ENCODE measurements at places on chromosomes 4 and X. TPM values are rescaled to one million over a fixed set of nuclear protein-coding genes. Genes with fewer than 3 reads are reported as not detected.
A peak's percentile ranks its signal among the peaks of the same experiment; 100 is the strongest.

GRCh38 chrX:86930419-86930818 lies 587.2 kb upstream of the KLHL4 start:
- DNase-seq: no peak

SATL1 gene
- total RNA-seq: 0.32 TPM

EDNRA gene
- total RNA-seq: 0.55 TPM

- no peak for DNase-seq
Observed at GRCh38 chrX:2620576-2620975, 70.5 kb upstream of the CD99 start.

DNA sequence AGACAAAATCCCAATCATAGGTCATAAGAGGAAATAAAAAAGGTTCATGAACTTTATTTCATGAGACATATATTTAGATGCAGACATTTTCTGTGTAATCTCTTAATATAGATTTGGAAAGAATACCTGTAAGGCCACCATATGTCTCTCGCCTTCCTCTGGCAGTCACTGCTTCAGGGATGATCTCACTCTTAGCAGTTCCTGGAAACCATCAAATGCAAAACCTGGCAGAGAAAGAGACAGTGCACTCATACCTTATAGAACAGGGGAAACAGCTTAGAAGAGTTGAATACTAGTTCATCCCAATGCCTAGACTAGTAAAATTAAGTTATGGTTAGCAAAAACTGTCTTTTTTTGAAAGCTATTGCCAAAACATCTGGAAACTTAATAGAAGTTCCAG lies 243.3 kb downstream of the GASK1B start:
- no peak for DNase-seq

MAGEB17 gene
- total RNA-seq: 1.6 TPM

DNA sequence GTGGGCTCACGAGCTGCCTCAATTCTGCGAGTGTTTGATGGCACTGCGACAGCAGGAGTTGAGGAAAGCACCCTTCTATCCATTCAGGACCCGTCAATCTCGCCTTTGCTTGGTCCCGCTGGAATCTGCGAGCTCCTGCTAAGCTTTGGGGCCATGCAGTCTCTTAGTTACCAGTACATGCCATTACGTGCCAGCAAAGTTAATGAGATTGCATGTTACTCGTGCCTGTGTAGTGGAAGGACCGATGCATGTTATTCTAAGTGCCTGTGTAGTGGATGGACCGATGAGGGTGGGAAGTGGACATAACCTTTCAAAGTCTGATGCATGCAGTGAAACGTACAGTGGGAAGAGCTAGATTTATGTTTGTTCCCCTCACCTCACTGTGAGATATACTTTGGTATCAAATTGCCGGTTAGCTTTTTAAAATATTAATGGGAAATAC lies 569 bp downstream of the RPS3A start:
- DNase-seq: no peak

DNA sequence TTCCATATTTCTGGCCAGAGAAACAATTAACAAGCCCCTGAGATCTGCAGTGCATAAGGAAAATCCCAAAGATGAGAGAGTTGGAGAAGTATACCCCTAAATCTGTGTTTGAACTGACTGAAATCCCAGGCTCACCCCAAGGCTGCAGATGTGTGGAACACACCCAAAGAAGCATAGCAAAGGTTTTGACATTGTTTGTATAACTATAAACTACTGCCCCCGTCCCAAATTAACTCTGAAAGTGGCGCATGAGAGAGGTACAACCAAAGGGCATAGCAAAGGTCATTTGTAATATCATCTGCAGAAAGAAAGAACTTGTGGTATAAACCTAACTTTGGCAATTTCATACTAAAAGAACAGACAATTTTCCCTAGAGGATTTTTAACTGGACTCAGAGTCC lies 157.9 kb downstream of the DCAF12L1 start:
- no peak for DNase-seq

DNA sequence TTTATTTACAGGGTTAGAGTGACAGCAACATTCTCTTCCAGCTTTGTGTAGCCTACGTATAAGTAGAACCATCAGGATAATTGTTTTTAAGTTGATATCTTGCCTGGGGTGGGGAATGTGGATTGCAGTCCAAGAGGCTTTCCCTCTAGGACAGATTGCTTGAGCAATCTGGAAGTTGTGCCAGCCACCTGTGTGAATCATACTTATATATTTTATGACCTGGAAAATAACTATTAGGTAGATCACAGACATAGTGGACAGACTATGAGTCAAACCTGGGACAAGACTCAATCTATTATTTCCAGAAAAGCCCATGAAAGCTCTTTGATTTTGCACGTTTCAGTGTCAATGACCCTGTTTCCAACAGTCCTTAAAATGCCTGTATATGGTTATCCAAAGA lies 98.9 kb downstream of the TLL1 start:
- no peak for DNase-seq

F8 gene
- total RNA-seq: 4.5 TPM

DNA sequence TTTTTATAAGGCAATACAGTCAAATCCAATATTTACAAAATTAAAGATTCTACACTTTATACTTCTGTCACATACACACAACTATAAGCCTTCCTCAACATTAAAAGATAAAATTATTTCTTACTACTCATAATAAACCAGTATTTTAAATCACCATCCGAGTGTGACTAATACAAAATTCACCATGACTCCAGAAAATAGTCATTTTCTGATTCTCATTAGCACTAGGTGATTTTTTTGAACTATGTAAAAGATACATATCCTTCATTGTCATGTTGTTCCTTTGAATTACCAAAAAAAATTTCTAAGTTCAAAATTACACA lies 646 bp upstream of the SLC7A11 start:
- no peak for DNase-seq

DNA sequence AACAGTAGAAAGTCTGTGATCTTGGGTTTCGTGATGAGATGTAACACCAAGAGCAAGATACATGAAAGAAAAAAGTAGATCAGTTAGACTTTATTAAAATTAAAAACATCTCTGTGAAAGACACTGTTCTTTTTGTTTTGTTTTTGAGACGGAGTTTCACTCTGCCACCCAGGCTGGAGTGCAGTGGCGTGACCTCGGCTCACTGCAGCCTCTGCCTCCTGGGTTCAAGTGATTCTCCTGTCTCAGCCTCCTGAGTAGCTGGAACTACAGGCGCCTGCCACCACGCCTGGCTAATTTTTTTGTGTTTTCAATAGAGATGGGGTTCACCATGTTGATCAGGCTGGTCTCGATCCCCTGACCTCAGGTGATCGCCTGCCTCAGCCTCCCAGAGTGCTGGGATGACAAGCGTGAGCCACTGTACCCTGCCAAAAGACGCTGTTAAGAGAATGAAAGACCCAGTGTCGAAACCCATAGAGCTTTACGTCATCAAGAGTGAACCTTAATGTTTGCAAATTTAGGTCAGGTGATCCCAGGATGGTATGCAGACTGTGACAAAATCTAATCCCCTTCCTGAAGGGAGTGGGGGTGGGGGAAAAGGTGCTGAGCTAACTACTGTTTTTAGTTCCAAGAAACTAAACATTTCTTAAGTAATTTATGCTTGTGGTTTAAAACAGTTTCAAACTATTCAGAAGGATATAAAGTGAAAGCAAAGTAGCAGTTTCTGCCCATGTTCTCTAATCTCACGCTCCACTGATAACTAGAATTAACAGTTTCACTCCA lies 8.0 kb downstream of the OFD1 start:
- peak; percentile 15 for DNase-seq

GRCh38 chr4:182065255-182065654 lies 177.9 kb upstream of the TENM3 start:
- no peak for DNase-seq

KIAA1210 gene
- not detected for total RNA-seq

NMU gene
- 0.96 TPM for total RNA-seq

GRCh38 chr4:90486346-90486745 lies 359.2 kb downstream of the CCSER1 start:
- DNase-seq: no peak

- no peak for DNase-seq
Observed at GRCh38 chrX:3621414-3621813, 92.0 kb downstream of the PRKX start.

DNA sequence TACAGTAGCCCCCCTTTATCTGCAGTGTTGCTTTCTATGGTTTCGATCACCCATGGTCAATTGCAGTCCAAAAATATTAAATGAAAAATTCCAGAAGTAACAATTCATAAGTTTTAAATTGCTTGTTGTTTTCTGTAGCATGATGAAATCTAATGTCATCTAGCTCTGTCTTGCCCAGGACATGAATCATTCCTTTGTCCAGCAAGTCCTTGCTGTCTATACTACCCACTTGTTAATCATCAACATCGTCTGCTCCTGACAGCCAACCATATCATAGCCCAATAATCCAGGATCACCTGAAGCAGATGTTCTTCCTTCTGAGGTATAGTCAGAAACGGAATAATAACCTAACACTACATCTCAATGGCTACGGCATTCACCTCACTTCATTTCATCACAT lies 79.8 kb downstream of the ADAMTS3 start:
- no peak for DNase-seq

GRCh38 chr4:147222906-147223305 lies 258.0 kb upstream of the EDNRA start:
- DNase-seq: no peak

PLP1 gene
- 3.8 TPM for total RNA-seq

GRCh38 chr4:82104578-82104977 lies 269.2 kb downstream of the HNRNPD start:
- no peak for DNase-seq

DNA sequence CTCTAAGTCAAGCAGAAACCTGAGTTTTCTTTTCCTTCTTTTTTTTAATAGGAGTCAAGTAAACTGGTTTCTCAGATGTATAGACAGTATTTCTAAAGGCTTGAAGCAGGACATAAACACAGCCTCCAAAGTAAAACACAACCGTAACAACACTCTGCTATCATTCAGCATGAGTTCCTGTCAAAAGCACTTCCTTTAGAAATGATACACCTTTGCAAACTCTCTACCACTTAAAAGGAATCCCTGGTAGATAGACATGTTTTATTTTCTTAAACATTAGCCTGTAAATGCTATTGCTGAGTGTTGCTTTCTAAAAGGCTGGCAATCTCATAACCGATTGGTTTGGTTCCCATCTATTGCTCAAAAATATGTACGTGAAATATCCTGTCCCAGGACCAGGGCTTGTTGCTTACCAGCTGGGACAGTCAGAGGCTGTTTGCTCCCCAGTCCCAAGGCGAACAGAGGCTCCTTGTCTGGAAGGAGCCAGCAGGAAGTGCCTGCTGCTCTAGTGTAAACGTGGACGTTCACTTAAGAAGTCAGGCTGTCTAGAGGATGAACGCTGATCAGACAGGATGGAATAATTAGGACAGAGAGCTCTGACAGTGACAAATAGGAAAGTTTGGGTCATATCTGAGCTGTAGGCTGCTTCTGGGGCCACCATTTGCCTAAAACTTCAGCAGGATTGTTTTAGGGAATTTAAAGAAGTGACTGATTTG lies 173.9 kb upstream of the KLF3 start:
- peak; percentile 52 for DNase-seq

PAGE4 gene
- total RNA-seq: not detected

CLIC2 gene
- 0.75 TPM for total RNA-seq

DNA sequence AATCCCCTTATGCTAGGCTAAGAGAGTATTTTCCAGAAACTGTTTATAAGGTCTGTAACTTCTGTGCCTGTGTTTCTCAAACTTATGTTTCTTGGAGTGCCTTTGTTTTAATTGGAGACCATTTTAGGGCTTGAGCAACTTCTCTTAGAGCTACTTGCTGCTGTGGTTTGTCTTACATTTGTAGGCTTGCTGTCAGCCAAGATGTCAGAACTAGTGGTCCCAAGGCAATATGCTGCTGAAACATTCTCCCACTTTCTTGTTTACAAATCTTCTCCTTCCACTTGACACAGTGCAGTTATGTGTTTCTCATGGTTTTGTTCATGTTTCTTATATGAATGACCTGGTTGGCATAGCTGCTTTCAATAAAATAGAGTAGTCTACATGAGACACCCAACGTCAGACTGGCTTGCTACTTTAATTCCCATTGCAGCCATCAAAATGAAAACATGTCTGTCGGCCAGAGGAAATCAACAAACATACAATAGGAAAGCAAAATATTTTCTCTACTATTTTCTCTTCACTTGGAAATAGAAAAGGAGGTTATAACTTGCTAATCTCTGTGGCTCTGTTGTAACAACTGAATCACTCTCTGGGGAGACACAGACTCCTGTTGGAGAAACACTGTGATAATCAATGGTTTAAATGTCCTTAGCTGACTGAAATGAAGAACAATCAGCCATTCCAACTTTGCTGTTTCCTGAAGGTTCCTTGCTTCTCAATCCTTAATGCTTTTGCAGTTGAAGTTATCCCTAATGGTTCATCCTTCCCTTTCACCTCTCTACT lies 426.4 kb downstream of the PDGFC start:
- DNase-seq: no peak

HPGD gene
- total RNA-seq: 33.0 TPM

MTCP1 gene
- 1.6 TPM for total RNA-seq

LONRF3 gene
- 27.3 TPM for total RNA-seq

DNA sequence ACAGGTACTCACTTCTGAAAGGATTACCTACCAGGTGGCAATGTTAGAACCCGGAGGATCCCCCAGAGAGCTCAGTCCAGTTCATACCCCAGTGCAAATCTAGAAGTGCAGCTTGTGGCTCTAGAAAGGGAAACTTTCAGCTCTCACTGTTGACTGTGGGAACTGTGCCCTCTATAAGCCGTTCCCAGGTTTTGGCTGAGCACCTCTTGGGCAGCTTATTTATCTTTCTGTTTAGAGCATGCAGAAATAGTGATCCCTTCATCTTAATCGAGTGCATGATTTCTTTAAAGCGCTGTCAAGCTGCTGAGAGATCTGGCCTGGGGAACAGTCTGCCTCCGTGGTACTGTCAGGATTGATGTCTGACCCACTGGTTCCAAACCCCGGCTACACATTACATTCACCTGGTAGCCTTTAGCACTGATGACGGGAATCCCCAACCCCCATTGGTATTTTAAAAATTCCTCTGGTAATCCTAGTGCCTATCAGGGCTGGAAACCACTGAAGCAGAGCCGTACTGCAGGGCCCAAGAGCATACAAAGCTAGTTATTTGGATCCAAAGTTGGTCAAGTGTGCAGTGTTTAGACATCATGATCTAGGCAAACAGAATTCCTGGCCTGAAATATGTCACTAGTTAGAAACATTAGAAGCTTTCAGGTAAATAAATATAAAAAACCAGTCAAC lies 103.2 kb downstream of the KLHL8 start:
- no peak for DNase-seq

PAGE2 gene
- not detected for total RNA-seq

DNA sequence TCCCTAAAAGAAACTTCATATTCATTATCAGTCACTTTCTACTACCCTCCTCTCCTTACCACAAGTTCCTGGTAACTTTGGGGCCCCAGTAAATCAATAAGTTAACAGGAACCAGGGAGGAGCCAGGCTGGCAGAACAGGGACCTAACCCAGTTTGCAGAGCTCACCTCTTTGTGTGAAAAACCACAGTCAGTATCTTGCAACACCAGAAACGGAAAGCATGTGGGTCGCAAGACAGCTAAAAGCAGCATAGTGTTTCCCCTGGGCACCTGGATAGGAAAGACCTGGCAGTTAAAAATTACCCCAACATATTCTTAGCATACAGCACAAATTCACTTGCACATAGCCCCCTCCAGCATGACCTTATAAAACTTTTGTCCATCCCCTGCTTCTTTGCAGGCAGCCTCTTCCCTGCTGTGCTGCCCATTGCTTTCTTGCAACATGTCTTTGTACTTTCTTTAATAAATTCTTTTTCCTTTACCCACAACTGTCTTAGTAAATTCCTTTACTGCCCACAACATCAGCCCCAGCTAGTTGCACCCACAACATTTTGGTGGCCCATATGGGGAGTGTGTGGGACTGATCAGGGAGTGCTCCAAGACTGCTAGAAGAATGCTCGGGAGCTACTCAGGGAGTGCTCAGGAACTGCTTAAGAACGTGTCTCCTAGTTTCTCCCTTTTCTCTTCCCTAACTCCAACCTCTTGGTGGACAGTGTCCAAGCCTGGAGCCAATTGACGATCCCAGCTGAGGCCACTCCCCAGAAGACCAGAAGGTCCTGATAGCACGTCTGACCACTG lies 83.4 kb downstream of the MSN start:
- peak; percentile 21 for DNase-seq
